ENCODE measurements at places on chromosomes 6 and 20.

GRCh38 chr6:72084992-72085569 lies 198.7 kb downstream of the RIMS1 start:
- DNase-seq, result no peak

- DNase-seq, result no peak
These were observed 24.3 kb downstream of the LRRN4 start for GRCh38 chr20:6029538-6029937.

GRCh38 chr6:321536-322258 lies 29.4 kb downstream of the DUSP22 start:
- DNase-seq, result no peak

DNA sequence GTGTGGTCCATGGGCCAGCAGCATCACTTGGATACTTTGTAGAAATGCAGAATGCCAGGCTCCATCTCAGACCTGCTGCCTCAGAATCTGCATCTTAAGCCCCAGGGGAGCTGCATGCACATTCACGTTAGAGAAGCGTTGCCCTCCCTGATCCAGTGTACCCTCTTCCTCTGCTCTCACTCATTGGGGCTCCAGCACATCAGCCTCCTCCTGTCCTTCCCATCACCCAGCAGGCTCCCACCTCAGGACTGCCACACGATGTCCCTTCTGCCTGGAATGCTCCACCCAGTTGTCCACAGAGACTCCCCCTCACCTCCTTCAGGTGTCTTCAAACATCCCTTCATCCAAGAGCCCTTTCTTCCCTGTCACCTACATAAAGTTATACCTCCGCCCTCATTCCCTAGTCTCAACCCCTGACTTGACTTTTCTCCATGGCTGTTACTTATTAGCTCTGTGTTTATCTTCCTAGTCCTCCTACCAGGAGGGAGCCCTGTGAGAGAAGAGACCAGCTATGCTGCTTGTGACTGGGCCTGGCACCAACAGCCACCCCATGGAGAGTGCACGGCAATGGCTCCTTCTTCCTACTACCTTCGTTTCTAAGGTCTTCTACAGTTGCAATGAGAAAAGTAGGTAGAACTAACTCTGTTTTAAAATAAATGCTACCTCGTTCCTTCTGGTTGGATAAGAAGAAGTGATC lies 3.3 kb upstream of the ACSS1 start:
- DNase-seq, result no peak

DNA sequence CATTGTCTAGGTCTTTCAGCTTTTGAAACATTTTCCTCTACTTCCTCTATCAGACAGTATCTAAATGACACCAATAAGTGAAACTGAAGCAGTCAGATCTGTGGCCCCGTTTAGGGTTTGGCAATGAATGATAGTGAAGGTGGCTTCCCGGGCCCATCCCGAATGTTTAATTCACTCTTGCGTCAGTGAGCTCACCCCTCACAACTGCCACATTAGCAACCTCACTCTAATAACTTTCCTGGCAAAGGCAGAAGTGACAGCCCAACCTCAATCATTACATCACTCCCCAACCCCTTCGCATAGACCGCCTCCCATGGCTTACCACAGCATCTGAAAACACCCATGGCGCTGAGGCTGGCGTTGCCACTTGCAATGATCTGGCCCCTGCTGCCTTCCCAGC lies 92.4 kb upstream of the CD83 start:
- no peak for DNase-seq

- DNase-seq, result no peak
These were observed 122.3 kb downstream of the PREX1 start for GRCh38 chr20:48705240-48706115.

- no peak for DNase-seq
These were observed 100.5 kb downstream of the LMBRD1 start for GRCh38 chr6:69696273-69696672.

DNA sequence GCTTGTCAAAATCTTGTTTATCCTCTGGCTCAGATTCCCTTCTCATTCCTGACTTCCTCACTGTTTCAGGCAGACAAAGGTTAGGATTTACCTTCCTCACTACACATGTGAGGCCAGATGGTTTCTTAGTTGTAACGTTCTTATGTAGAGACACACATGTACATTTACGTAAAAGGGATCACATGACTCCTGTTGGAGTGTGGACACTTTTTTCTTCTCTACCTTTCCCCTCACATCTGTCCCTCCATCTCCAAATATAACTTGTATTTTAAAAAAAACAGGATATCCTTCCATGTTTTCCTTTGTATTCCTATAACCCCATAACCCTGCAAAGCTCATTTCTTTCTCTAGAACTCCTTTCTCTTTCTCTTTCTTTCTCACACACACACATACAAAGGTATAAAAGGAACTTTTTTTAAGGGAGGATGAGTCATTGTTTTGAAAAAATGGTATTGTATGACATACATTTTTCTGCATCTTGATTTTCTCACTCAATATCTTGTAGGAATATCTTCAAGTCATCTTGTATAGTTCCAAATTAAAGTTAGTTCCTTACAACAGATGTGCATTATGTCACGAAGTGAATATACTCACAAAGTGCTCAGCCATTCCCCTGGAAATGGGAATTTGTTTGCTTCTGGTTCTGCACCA lies 78.2 kb upstream of the SULF2 start:
- no peak for DNase-seq

- no peak for DNase-seq
These were observed 23.1 kb downstream of the AAR2 start for GRCh38 chr20:36259177-36260061.

DNA sequence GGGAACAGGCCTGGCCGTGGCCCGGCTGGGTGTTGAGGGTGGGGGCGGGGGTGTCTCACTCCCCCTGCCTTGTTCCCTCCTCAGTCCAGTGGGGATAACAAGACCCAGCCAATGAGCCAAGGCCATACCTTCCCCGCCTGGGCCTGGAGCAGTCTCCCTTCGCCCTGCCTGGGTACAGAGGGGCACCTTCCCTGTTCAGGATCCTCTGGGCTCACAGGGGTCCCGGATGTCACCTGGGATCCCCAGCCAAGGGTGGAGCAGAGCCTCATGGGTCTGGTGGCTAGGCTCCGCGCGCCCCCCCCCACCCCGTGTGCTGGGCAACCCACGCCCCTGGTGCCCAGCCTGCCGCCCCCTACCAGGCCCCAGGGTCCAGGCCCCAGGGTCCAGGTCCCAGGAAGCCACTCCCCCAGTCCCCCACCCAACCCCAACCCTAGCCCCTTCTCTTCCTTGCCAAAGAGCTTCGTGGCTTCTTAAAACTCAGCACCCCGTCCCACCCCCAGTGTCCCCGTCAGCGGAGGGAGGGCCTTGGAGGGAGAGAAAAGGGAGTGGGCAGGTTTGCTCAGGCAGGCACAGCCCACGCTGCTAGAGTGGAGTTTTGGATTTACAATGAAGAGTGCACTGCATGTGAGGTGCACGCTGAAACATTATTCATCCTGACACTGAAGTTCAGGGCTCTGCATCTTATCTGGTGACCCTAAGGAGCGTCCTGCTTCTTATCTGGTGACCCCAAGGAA lies 11.8 kb downstream of the HRH3 start:
- DNase-seq, result no peak
